ENCODE measurements at places on chromosomes 12 and 14.

- DNase-seq, result no peak
These were observed 70.9 kb downstream of the PIK3C2G start for GRCh38 chr12:18332173-18332572.

DNA sequence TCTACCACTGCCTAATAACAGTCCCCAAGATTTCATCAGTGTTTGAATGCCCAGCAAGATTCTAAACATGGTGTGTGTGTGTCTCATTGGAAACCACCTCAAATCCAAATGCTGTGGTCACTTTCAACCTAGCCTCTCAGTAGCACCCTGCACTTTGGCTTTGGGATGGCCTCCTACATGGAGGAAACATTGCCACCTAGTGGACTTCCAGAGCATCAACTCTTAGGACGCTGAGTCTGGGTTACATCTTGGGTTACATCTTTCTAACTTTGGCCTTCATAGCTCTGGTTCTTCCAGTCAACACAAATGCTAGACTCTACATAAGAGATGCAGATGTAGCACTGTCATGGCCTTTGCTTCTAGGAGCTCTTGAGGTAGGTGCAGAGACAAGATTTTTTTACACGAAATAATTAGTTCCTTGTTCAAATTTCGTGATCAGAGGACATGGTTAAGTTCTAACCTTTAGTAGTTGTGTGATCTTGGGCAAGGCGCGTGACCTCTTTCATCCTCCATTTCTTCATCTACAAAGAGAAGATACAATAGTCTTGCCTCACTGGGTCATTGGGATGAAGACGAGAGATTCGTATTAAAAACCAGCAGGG is 113.5 kb upstream of the VASH1 start:
- no peak for DNase-seq

DNA sequence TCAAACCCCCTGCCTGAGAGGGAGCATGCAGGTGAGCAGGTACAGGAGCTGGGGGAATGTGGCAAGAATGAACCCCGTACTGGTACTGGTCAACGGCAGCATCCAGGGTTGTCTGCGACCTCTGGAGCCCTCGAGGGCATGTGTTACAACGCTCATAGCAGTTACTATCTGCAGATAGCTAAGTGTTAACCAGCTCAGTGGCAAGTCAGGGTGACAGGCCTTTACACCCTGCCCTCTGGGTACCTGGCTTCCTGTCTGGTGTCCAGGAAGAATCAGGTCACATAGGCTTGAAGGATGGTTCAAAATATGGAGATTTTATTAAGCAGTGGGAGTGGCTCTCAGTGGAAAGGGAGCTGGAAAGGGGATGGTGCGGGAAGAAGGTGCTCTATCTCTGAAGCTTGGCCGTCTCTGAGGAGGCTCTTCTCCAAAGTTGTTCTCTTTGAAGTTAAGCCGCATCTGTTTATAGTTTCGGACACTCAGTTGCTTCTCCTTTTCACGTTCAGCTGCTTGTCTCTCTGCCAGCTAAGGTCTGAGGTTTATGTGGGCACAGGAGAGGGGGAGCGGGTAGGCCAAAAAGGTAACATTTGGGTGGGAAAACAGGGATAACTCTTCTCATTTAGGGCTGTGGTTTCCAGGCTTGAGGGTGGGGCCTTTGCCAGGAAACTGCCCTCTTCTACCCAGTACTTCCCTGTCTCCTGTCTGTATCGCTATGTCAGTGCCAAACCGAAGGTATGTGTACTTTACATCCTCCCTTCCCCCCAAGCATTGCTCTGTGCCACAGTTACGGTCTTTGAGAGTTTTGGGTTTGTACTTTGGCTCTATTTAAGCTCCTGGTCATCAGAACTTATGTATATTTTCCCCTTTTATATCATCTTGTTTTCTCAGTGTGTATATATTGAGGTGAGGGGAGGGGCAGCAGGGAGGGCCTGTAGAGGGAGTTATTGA is 305.8 kb downstream of the RGS6 start:
- no peak for DNase-seq

DNA sequence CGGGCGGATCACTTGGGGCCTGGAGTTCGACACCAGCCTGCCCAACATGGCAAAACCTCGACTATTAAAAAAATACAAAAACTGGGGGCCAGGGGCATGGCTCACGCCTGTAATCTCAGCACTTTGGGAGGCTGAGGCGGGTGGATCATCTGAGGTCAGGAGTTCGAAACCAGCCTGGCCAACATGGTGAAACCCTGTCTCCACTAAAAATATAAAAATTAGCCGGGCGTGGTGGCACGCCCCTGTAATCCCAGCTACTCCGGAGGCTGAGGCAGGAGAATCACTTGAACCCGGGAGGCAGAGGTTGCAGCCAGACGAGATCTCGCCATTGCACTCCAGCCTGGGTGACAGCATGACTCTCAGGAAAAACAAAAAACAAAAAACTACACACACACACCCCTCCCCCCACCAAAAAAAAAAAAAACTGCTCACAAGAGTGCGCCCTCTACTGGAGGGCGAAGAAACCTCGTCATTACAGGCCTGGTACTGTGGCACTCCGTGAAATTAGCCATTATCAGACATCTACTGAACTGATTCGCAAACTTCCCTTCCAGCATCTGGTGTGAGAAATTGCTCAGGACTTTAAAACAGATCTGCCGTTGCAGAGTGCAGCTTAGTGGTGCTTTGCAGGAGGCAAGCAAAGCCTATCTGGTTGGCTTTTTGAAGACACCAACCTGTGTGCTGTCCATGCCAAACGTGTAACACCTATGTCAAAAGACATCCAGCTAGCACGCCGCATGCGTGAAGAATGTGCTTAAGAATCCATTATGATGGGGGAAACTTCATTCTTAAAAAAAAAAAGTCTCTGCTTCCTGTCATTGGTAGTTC is 7.7 kb downstream of the PPP1R3E start:
- DNase-seq, result no peak

- no peak for DNase-seq
These were observed 6.4 kb downstream of the SNX6 start for GRCh38 chr14:34623506-34623905.

- no peak for DNase-seq
These were observed 593 bp downstream of the CFL2 start for GRCh38 chr14:34713681-34714319.

GRCh38 chr12:85779768-85780167 is 56.4 kb downstream of the RASSF9 start:
- no peak for DNase-seq

DNA sequence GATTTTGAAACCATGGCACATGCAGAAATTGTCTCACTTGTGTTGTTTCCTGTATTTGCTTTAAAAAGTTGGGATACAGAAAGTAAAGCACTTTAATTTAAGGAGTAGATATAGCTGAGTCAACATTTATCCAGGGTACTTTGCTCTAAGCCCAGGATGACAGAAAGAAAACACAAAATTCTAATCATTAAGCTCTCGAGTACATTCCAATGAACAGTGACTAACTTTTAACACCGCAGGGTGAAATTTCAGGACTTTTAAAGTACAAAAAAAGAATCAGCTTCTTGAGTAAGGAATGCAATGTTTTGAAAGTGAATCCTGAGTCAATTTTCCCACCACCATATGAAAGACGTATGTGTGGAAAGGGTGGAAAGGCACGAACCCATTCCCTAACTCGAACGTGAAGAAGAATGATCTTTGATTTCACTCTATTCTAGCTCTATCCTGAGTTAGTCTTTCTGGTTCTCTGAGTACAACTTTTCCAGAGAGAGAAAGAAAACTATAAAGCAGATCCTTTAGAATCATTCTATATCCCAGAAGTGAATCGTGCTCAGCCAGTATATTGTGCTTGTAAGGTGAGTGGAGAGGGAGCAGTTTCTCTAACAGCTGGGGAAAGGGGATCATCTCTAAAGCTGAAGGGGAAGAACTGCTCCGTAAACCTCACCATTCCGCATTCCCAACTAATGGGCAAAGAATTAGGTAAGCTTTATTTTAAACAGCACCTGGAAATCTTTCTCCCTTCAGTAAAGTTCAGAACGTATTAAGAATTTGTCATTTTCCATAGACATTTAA is 779.0 kb upstream of the FLRT2 start:
- no peak for DNase-seq

DNA sequence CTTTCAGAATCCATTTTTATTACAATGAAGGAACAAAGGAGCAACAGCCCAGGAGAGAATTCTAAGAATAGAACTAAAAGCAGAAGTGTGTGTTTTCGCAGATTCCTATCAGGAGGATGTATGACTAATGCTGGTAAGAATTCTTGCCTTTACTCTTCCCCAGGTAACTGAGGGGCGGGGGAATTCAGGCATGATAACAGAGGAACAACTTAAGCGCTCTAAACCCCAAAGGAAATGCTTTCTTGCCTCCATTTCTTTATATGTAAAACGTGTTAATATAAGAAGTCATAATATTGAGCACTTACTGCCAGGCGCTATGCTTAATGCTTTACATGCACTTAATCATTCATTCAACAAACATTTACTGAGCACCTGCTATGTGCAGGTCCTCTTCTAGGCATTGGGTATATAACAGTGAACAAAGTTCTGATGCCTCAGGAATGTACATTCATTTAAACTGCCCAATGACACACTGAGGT is 4.5 kb downstream of the HCAR1 start:
- no peak for DNase-seq

DNA sequence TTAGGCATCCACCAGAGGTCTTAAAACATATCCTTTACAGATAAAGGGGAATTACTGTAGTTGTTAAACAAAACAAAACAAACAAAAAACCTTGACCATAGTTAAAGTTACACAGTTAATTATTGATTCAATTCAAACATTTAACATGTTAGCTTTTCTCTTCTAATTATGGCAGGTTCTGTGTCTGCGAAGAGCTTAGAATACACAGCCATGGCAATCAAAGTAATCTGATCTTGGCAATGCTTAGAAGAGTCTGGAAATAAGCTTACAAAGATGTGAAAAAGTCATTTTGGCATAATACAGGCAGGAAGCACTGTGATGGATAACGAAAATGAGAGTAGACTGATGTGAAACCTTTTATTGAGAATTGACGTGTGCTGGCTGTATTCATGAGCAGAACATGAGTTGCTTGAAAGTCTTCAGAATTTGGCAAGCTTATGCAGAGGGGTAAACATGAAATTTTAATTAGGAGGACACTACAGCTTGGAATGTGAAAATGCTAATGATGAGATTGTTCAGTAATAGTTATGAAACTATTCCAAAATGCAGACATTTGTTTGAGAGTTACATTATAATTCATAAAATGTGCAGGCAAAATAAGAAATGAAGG is 629.6 kb downstream of the FSCB start:
- DNase-seq, result no peak

DNA sequence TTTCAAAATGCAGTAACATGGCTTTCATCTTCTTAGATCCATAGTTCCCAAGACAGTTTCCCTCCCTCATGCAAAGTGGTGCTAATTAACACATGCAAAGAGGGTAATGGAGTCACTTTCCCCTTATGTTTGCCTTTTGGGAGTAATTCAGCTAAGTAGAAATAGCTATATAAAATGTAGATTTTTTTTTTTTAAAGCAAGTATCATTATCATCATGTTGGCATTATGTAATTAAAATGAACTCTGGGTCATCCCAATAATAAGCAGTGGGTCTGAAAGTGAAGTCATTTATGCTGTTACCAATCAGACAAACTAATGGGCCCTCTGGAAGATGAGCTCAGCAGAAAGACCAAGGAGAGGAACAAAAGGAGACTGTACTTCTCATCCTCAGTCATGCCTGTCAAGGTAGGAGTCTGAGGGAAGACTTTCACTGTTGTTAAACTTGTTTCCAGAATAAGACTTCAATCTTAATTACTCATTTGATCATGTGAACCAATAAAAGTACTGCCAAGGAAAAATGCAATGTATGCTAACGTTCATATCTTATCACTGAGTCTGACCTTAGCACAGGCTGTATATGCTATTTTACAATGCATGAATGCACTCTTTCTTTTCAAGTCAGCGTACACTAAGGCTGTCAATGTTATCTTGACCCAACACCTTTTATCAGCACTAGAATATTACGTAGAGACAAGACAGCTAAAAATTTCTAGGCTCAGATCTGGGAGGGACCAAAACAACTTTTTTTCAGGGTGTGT is 26.8 kb downstream of the AREL1 start:
- no peak for DNase-seq

GRCh38 chr12:2803635-2804392 is 8.7 kb upstream of the ITFG2 start:
- no peak for DNase-seq

- no peak for DNase-seq
These were observed 237.4 kb downstream of the CHST11 start for GRCh38 chr12:104694161-104694560.

All from GOT3 (cell line).